C1 segment of cervical spinal cord (tissue), 14 donors: ENCODE measurements at places on chromosomes 5 and 9.
A peak's percentile ranks its signal among the peaks of the same experiment; 100 is the strongest.

GRCh38 chr9:130888146-130888885 is 8.3 kb downstream of the QRFP start:
- no peak for DNase-seq

DNA sequence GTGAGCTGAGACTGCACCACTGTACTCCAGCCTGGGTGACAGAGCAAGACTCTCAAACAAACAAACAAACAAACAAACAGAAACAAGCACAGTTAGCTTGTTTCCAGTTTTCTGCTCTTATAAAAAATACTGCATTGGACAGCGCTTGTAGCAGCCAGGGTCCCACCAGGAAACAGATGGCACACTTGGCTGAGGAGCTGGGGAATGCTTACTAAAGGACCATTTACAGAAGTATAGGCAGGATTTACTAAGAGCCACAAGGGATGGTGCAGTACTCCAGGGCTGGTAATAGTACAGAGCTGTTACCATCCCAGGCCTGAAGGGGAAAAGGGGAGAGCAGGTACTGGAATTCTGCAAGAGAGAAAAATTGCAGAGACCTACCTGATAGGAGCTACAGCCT is 5.2 kb upstream of the ANKS6 start:
- no peak for DNase-seq

DNA sequence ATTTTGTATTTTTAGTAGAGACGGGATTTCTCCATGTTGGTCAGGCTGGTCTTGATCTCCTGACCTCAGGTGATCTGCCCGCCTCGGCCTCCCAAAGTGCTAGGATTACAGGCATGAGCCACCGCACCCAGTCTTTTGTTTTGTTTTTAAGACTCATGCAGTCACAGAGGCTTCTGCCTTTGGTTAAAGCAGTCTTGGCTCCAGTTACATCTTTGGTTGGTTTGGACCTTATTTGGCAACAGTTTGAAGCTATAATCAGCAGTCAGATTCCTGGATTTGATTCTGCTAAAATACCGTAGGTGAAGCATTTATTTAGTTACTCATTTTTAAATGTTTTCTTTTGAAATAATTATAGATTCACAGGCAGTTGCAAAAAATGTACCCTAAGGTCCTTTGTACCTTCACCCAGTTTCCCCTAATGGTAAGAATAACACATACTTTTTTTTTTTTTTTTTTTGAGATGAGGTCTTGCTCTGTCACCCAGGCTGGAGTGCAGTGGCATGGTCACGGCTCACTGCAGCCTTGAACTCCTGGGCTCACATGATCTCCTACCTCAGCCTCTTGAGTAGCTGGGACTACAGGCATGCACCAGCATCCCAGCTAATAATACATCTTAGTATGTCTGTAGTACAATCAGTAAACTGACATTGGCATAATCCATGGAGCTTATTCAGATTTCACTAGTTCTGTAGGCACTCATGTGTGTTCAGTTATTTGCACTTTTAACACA is 15.7 kb downstream of the USP20 start:
- DNase-seq: no peak

GRCh38 chr9:126500600-126501382 is 112.9 kb upstream of the LMX1B start:
- DNase-seq: no peak

GRCh38 chr9:14593406-14593805 is 99.8 kb downstream of the ZDHHC21 start:
- DNase-seq: no peak

GRCh38 chr9:132077881-132078698 is 1.6 kb downstream of the MED27 start:
- no peak for DNase-seq

- peak; percentile 29 for DNase-seq
Observed at GRCh38 chr9:126822278-126822677, 17.4 kb downstream of the ZBTB43 start.

DNA sequence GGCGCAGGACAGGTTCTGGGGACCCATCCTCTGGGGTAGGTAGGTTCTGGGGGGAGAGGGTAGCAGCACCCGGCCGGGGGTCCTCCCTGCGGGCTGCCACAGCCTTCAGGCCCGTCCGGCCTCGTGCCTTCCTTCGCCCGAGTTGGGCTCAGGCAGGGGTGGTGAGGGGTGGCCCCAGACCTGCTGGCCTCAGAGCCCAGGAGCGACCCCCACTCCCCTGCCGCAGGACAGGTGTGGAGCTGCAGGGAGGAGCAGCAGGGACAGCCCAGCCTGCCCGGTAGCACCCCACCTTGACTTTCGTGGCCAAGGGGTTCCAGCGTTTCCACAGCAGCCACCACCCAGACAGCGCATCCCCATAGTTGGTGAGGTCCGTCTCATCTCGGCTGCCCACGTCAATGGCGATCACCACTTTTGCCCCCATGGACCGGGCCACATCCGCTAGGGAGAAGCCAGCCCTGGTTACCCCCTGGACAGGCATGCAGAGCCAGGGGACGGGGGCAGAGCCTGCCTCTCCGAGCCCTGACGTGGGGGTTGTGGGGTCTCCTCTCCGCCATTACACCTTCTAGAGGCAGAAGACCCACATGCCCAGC is 3.4 kb upstream of the NSMF start:
- no peak for DNase-seq

DNA sequence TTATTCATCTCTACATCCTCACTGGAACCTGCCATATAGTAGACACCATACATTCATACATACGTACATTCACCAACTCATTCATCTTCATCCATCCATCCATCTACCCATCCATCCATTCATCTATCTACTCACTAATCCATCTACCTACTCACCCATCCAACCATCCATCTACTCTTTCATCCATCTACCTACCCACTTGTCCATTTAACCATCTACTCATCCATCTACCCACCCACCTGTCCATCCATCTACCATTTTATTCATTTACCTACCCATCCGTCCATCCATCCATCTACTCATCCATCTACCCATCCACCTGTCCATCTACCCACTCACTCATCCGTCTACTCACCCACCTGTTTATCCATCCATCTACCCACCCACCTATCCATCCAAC is 31.9 kb upstream of the LCP2 start:
- no peak for DNase-seq

- DNase-seq: no peak
Observed at GRCh38 chr5:107469485-107470294, 201.0 kb downstream of the EFNA5 start.

DNA sequence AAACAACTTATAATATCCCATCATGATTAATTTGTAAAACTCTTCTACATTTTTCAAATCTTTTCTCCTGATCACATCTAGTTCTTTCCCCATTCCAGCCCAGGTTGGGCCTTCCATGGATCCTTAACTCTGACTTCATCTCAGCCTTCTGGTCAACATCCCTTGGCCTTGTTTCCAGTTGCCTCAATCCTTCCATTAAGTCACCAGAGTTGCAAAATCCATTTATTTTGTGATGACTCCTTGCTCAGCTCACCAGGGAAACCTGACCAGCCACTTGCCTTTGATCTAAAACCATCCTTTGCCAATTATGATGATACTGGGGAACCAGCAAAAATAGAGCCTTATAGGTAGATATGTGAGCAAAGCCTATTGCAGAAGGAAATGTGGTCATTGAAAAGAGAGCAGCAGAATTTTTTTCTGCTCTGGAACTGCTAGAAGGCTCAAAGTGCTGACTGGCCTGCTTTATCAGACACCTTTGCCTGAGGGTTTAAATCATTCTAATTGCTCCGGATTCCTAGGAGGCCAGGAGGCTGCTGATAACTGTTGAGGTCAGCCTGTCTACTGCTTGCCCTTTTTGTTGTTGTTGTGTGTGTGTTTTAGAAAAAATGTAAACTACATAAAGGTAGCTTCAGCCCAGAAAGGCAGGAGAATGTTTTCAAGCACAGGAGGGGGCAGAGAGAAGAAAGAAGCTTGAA is 512.2 kb upstream of the GRIA1 start:
- no peak for DNase-seq

- no peak for DNase-seq
Observed at GRCh38 chr5:57184322-57184721, 10.5 kb downstream of the GPBP1 start.

DNA sequence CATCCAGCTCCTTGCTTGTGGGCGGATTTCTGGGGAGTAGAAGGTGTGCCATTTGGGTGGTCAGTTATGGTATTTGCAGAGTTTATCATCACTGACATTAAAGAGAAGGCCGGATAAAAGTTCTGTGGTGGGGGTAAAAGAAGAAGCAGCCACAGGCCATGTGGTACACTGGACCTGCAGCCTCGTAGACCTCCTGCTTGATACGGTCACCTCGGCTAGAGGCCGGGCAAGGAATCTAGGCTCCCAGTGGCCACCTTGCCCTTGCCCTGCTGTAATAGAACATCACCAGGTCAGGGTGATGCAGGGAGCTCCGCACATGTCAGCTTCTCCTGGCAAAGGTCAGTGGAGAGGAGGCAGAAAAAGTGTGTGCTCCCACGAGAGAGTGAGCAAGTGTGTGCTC is 376.1 kb upstream of the IRX4 start:
- DNase-seq: no peak

GRCh38 chr9:132800038-132800648 is 77.9 kb downstream of the AK8 start:
- peak; percentile 49 for DNase-seq

DNA sequence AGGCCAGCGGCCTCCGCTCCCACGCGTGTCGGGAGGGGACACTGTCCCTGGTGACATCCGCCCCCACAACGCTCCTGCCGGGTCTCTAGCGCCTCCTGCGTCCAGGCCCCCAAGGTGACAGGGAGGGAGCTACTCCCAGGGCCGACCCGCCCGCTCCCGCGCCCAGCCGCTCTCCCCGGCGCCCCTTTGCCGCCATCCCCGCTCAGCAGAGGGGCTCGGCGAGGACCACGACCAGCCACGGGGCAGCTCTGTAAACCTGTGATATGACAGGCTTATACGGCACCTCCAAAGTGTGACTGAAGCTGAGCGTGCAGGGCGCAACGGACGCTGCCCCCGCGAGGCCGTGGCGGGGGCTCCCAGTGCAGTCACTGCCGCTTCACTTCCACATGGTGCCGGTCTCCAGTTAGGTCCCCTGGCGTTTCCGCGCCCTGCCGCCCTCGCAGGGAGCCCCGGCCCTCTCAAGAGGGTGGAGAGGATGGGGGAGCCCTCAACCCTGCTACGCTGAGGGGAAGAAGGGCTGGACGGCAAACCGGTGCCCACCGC is 978 bp upstream of the ADCY2 start:
- no peak for DNase-seq

DNA sequence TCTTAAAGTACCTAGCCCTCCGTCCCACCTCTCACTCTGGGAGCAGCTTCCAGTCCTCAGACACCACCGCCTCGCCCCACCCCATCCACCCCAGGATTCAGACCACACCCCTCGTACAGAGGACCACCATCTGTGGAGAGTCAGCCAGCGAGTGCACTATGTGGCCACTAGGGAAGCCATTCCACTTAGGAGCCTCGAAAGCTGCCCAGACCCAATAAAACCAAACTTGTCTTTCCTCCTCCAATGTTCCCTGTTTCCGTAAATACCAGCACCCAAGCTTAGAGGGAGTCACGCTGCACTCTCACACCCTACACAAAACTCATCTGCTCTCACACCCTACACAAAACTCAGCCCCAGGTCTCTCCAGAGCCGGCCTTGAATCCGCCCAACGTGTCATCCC is 1.9 kb downstream of the GCNT4 start:
- no peak for DNase-seq

DNA sequence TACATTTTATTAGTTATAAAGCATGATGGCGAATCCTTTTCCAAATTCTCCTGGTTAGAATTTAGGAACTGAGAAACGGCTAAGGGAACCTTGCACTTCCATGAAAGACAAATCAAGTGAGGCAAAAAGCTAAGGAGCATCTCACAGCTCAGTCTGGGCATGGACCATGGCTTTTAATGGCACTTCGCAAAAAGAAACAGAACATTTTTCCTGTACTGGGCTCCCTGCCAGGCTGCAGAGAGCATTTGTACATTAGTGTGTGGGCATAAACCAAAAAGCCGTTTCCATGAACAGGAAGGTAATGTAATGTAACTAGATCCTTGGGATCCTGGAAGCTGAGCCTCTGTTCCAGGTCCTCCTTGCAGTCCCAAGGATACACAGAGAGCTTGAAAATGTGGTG is 354.2 kb downstream of the MRPS30 start:
- DNase-seq: no peak

DNA sequence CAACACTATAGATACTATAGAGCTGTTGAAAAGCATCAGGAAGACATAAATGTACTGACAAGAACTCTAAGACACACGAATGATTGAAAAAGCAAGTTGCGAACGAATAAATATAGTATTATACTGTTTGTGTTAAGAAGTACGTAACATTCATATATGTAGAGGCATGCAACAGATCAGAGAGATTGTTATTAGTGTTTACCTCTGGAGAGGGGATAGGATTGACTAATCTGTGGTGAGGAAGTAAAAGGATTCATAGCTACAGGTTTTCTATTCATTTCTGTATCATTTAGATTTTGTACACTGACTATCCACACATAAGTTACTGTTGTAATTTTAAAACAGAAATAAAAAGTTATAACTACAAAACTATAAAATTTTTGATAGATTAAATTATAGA is 147.6 kb upstream of the SV2C start:
- DNase-seq: no peak

DNA sequence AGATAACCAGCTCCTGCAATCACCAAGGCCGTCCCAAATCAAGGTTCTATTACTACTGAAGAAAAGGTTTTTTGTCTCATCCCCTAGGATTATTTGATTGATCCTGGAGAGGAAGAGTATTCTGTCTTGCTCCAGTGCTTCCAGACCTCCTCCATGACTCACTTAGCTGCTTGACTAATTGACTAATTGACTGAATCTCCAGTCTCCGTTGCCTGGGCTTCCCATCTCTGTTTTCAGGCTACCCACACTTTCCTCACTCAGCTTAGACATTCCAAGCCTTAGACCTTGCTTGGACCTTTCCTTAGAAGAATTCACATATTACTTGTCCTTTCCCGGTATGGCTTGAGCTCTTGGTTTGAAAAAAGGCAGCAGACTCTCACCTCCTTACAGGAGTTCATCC is 60.6 kb downstream of the FRMD3 start:
- DNase-seq: no peak

- no peak for DNase-seq
Observed at GRCh38 chr5:42572313-42572712, 149.1 kb downstream of the GHR start.

- DNase-seq: no peak
Observed at GRCh38 chr9:114680259-114681001, 1.6 kb downstream of the TEX48 start.

DNA sequence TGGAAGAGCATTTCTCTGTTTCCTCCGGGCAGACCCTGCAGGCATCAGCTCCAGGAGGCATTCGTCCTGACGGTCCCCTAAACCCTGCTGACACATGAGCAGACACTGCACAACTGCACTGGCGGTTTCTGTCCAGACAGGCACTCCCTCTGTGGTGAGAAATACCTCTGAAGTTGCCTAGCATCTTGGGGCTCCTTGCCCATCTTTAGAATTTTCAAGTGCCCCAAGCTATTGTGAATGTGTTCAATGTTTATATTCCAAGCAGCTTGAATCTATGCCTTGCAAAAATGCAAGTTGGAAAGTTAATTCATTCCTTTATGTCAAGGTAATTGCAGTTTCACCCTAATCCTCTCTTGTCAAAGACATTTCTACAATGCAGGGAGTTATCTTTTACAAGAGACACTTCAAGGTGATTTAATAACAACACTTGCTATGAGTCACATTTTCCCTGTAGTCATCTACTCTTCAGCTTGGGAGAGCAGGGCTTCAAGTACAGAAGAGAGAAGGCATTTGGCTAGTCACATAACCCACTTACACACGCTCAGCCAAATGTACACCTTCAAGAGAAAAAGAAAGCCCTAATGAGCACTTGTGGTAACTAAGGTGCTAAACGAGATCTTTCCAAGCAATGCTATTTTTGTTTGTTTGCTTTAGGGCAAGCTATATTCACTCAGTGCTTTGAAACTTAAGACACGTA is 302.5 kb downstream of the MLLT3 start:
- DNase-seq: no peak
